M059J (cell line): ENCODE measurements at places on chromosomes 2 and 18. TPM values are rescaled to one million over a fixed set of nuclear protein-coding genes. Genes with fewer than 3 reads are reported as not detected.

DNA sequence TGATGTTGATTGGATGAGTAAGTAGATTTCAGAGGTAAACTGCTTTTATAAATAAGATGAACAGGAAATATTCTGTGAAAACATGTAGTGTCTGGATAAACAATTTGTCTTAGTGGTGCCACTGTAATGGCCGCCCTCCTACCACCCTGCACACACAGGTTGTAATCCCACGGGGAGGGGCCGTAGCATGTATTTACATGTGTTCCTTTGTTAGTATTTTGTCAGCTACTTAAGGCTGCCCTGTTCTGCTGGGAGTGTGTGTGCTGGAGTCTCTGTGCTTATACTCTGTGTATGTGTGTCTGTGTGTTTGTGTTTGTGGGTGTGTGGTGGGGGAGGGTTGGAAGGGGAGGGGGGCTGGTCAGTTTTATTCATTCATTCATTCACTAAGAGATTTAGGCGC lies 5.1 kb downstream of the TSHZ1 start:
- no peak for DNase-seq

- no peak for DNase-seq
Observed at GRCh38 chr18:26637324-26637723, 89.0 kb upstream of the KCTD1 start.

GRCh38 chr2:13607139-13607538 lies 890.4 kb downstream of the TRIB2 start:
- DNase-seq, result no peak

GRCh38 chr2:203814661-203815540 lies 52.7 kb upstream of the CTLA4 start:
- peak; percentile 76 for DNase-seq

GRCh38 chr2:26730549-26731344 lies 33.3 kb upstream of the SLC35F6 start:
- no peak for DNase-seq

DNA sequence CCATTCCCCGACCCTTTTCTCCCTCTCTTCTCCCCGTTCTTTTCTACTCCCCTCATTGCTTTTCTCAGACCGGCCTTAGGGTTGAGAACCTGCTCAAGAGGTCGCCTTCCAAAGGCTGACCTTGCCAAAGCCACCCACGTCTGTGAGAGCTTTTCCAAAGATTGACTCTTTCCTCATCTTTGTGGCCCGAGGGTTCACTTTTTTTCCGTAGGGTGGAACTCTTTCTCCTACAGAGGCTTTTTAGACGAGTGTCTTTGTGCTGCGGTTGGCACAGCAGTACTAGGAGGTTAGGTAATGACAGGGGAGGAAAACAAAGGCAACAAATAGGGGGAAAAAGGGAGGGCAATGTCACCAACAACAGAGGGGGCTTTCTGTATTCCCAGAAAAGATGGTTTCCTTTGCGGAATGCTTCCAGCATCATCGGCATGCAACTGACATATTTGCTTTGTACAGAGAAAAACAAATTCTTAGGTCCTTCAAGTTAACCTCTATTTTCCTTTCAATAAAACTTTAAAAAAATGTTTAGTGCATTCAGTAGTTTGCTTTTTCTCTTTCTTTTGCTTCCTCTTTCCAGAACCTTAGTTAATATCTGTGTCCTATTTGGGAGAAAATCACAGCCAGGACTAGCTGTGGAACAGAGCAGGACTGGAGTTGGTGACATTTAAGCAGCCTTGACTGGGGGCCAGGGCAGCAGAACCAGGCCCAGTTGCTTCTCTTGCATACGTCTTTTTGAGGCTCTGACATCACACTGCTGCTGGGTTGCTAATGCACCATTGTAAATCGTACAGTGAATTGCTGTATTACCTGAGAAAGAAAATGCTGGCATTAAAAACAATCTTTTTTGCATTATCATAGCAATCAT lies 188.1 kb upstream of the FANCL start:
- peak; percentile 26 for DNase-seq

DNA sequence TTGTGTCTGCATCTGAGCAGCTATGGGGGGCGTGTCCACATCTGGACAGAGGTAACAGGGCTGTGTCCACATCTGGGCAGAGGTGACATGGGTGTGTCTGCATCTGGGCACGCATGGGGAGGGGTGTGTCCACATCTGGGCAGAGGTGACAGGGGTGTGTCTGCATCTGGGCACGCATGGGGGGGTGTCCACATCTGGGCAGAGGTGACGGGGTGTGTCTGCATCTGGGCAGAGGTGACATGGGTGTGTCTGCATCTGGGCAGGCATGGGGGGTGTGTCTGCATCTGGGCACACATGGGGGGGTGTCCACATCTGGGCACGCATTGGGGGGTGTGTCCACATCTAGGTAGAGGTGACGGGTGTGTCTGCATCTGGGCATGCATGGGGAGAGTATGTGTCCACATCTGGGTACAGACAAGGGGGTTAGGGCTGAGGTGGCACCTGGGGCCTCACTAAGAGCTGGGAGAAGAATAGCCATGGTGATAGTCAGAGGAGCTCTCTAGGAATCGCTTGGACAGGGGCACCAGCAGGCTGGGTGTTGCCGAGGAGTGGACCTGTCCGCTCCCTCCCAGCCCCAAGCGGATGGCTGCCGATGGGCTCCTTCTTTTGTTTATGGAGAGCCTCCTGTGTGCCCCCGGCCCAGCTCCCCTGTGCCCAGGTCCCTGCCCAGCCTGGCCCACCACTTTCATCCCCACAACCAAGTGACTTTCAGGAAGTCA lies 177.8 kb downstream of the EIPR1 start:
- no peak for DNase-seq

- peak; percentile 99 for DNase-seq
Observed at GRCh38 chr2:46073540-46074046, 223.6 kb upstream of the EPAS1 start.

The TM4SF20 gene
- total RNA-seq, result not detected in 2 replicates
